ENCODE measurements at places on chromosomes 16 and 17. TPM values are rescaled to one million over a fixed set of nuclear protein-coding genes. Genes with fewer than 3 reads are reported as not detected.

Gene CACNG4
- 3.5 TPM for polyA plus RNA-seq

Gene CFAP119
- 8.8 TPM for polyA plus RNA-seq

Gene GPR179
- polyA plus RNA-seq, result 0.28 TPM

Gene UMOD
- polyA plus RNA-seq, result 163 TPM

Gene HOXB2
- polyA plus RNA-seq, result 45.4 TPM

Gene TBC1D3B
- 16.2 TPM for polyA plus RNA-seq
